ENCODE measurements at places on chromosomes 6 and 20. TPM values are rescaled to one million over a fixed set of nuclear protein-coding genes. Genes with fewer than 3 reads are reported as not detected.

DNA sequence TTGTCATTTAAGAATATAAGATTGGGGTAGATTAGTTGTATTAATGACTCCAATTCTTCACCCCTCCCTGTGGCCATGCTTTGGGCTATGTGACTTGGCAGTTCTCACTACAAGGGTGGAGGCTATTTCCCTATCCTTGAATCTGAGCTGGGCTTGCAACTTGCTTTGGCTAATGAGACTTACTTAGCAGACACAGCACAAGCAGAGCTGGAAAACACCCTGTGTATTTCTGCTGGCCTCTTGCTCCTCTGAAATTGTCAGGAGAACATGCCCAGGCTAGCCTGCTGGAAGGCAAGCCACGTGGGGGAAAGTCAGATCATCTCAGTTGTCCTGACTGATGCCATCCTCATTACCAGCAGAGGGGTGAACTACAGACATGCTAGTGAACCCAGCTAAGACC, 126.5 kb upstream of the HDGFL1 start:
- no peaks in the 10 kb centered on the region for H3K4me1 ChIP-seq
- no peak overlapping the region for H3K4me3 ChIP-seq
- no peaks in the 10 kb centered on the region for H3K36me3 ChIP-seq
- DNase-seq, result no peak

DNA sequence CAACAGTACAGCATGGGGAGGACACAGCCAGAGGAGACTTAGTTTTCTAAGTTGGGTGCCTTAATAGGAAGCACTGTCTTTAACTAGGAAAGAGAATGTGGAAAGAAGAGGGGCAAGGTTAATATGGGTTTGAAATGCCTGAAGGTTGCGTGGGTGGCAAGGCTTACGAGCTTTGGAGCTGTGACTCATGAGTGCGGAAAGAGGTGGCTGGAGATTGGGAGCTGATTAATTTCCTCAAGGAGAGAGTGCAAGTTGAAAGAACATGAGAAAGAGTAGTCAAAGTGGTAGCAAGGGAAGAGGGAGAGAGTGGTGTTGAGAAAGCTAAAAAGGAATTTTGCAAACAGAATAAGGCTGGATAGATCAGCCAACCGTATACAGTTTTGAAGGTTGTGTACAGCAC, 315.1 kb upstream of the PRND start:
- H3K36me3 ChIP-seq, result no peaks in the 10 kb centered on the region
- no peaks in the 10 kb centered on the region for H3K27me3 ChIP-seq
- H3K4me3 ChIP-seq, result no peak overlapping the region
- H3K4me1 ChIP-seq, result no peaks in the 10 kb centered on the region
- H3K27ac ChIP-seq, result no peak overlapping the region

DNA sequence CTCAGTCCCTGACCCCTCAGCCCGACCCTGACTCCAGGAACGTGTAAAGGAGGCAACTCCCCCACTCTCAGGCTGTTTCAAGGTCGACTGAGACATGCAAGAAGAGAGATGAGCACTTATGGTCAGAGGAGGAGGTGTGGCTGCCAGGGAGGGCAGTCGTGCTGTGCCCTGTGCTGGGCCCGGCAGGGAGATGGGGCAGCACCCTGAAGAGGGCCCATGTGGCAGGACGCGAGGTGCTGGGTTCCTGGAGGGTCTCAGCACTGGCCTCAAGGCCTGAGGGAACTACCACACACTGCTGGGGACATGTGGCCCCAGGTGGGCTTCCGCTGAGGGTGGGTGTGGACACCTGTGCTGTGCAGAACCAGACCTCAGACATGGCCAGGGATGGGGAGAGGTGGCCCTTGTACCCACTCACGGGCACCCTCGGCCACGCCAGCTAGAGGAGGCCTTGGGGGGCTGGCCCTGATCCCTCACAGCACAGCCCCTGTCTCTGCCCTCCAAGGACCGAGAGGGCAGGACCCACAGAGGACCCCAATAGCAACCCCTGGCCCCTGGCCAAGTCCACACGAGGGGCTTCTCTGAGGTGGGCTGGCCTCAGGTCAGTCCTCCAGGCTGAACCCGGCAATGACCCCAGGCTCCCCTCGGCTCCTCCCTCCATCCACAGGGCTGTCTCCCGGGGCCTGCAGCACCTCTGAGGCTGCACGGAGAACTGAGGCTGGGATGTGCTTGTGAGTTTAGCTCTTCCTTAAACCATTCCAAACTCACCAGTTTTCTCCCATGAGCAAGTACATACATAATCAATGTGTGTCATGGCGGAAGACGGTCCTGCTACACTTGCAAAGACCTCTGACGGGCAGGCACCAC, 8.7 kb downstream of the SLC2A4RG start:
- no peak overlapping the region for H3K27ac ChIP-seq
- no peak overlapping the region for H3K4me3 ChIP-seq
- no peak for DNase-seq
- H3K27me3 ChIP-seq, result no peaks in the 10 kb centered on the region
- no peaks in the 10 kb centered on the region for H3K36me3 ChIP-seq
- no peaks in the 10 kb centered on the region for H3K4me1 ChIP-seq

GRCh38 chr6:34339971-34340370, 52.5 kb downstream of the NUDT3 start:
- no peaks in the 10 kb centered on the region for H3K4me1 ChIP-seq
- no peak overlapping the region for H3K27ac ChIP-seq
- no peaks in the 10 kb centered on the region for H3K36me3 ChIP-seq
- no peak overlapping the region for H3K4me3 ChIP-seq
- no peak for DNase-seq

DNA sequence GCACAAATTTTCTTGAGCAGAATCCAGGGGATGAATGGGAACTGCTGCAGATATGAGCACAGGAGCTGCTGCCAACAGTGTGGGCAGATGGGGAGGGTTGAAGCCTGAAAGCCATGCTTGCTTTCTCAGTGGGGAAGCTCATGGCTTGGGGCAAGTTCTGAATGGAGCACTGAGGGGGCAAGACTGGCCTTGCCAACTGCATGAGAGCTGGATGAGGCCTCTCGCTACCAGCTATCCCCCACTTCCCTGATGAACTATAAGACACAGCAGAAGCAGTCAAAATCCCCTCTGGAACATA, 28.3 kb downstream of the TREM1 start:
- no peak for DNase-seq
- H3K4me1 ChIP-seq, result no peaks in the 10 kb centered on the region
- H3K27ac ChIP-seq, result peak overlapping the region; percentile 42
- no peaks in the 10 kb centered on the region for H3K27me3 ChIP-seq
- no peaks in the 10 kb centered on the region for H3K36me3 ChIP-seq

DNA sequence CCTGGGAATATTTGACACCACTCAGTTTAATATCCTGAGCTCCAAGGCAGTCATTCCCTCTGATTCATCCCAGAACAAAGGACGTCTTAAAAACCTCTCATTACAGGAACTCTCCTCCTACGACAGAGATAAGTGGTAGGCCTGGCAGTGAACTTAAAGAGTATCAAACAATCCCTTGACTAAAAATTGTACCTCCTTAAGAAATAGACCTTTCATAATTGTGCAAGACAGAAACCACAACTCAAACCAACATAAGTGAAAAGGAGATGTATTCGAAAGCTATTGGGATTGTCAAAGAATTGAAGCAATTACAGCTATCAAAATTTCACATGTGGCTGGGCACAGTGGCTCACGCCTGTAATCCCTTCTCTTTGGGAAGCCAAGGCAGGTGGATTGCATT, 19.1 kb upstream of the BNIP5 start:
- no peak overlapping the region for H3K4me3 ChIP-seq
- H3K27ac ChIP-seq, result no peak overlapping the region
- DNase-seq, result no peak
- H3K36me3 ChIP-seq, result no peaks in the 10 kb centered on the region
- no peaks in the 10 kb centered on the region for H3K4me1 ChIP-seq

The SAPCD1 gene
- 0.62 TPM for total RNA-seq
